ENCODE measurements at places on chromosomes 3 and 15. TPM values are rescaled to one million over a fixed set of nuclear protein-coding genes. Genes with fewer than 3 reads are reported as not detected.

HRH1 gene
- polyA plus RNA-seq, result 7.7 TPM

A4GNT gene
- polyA plus RNA-seq, result not detected

SAMMSON gene
- polyA plus RNA-seq, result not detected

DUOXA1 gene
- polyA plus RNA-seq, result 0.02 TPM

PTPRG gene
- 14.3 TPM for polyA plus RNA-seq

ZNF662 gene
- 0.44 TPM for polyA plus RNA-seq

PARP6 gene
- polyA plus RNA-seq, result 76.6 TPM

HHLA2 gene
- not detected for polyA plus RNA-seq

APEH gene
- polyA plus RNA-seq, result 122 TPM

EEF1AKMT4 gene
- 9.3 TPM for polyA plus RNA-seq

SCG5 gene
- 11.0 TPM for polyA plus RNA-seq

GBE1 gene
- polyA plus RNA-seq, result 18.6 TPM

GOLGA6L7 gene
- polyA plus RNA-seq, result not detected

FAM98B gene
- polyA plus RNA-seq, result 7.8 TPM

IL5RA gene
- polyA plus RNA-seq, result not detected

EFCAB12 gene
- 0.26 TPM for polyA plus RNA-seq

PLSCR2 gene
- not detected for polyA plus RNA-seq

GPR62 gene
- 0.10 TPM for polyA plus RNA-seq

CLEC3B gene
- 0.46 TPM for polyA plus RNA-seq

MAPKAPK3 gene
- polyA plus RNA-seq, result 29.4 TPM

EXD1 gene
- 0.02 TPM for polyA plus RNA-seq

CEP19 gene
- 3.0 TPM for polyA plus RNA-seq

CHSY1 gene
- 15.7 TPM for polyA plus RNA-seq

CAMP gene
- not detected for polyA plus RNA-seq
